Stimulated activated CD8-positive, alpha-beta memory T cell treated with anti-CD3 and anti-CD28 coated beads, Interleukin-12 subunit alpha, Interleukin-12 subunit beta, amount 100 ng/mL, for 4 hours (primary cell): ENCODE measurements at places on chromosomes 4 and X.

DNA sequence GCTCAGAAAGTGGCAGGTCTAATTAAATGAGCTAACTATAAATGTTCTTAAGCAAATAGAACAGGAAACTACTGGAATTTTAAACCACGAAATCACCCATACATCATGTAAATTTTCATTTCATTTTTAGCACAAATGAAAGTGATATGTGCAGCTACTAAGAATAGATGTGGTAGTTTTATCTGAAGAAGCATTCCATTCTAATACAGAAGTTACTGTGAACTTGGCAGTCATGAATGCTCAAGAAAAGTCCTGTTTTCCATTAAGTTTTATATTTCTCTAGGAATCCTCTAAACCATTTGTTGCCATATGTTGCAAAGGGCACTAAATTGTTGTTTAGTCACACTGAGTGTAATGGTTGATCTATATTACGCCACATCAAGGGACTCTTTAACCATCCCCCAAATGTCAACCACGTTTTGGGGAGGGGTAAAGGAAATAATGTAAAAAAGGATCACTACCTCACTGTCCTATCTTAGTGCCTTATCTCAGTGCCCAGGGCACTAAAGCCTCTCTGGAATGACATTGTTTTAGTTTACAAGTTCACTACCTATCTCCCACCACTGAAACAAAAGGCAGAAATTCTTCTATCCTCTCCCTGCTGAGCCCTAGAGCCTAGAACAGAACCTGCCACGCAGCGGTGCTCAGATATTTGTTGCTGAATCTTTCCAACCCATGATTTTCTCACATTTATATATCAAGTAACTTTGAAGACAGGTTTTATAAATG, 118.0 kb downstream of the SHISA3 start:
- DNase-seq, result no peak

DNA sequence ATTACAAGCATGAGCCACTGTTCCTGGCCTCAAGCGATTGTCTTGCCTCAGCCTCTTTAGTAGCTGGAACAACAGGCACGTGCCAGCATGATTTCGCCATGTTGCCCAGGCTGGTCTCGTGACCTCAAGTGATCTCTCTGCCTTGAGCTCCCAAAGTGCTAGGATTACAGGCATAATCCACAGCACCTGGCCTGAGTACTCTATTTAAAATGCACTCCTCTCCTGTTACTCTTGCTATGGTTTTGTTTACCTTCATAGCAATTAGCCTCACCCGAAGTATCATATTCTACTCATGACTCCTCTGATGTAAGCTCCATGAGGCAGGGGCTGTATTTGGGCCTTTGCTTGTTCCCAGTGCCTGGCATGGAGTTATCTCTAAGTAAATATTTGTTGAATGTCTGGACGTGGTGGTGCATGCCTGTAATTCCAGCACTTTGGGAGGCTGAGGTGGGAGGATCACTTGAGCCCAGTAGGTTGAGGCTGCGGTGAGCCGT, 92.5 kb upstream of the SLC34A2 start:
- DNase-seq, result no peak

DNA sequence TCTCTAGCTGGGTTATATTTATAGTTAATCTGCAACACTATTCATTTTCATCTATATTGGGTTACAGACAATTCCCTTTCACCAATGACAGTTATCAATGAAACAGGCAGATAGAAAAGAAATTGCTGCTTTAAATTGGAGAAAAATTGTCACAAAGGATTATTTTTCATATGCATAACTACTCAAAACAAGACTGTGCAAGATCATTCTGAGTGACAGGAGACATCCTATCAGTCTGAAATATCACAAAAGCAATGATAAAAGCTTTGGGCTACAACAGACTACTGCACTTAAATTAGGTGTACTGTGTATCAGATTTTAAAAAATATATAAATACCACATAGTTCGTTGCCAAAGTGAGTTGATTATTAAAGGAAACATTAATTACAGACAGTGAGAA, 722.6 kb downstream of the ARAP2 start:
- no peak for DNase-seq

DNA sequence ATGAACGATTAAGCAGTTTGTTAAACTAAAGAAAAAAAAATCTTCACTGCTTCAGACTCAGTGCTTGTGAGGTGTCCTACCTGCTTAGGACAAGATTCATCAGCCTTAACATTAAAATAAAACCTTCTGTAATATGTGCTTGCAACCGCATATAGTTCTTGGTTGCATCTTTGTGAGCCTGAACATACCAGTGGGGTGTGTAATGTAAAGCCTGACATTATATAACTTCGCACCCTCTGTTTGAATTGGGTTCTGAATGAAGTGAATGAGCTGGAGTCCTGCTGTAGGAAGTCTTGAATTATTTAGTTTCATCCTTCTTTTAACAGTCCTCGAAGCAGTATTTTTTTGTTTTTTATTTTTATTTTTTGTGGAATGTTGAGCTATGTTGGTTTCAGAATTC, 3.1 kb downstream of the KDM6A start:
- DNase-seq, result no peak

DNA sequence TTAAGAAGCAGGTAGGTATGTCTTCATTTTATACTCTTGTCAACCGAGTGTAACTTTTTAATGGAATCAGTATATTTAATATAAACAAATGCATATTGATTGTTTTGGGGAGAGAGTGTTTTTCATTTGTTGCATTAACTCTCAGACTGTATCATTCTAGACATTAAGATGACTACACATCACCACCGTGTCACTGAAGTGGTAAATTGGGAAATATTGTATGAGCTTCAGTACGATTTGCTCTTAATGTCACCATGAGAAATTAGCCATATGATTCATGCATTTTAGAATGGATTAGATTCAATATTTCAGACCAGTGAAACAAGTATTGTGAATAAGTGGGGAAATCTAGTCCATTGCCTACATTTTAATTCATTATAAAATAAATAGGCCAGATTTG, 9.7 kb upstream of the MFAP3L start:
- DNase-seq, result no peak

- no peak for DNase-seq
These were observed 30.9 kb downstream of the GALNT7 start for GRCh38 chr4:173199553-173199952.

DNA sequence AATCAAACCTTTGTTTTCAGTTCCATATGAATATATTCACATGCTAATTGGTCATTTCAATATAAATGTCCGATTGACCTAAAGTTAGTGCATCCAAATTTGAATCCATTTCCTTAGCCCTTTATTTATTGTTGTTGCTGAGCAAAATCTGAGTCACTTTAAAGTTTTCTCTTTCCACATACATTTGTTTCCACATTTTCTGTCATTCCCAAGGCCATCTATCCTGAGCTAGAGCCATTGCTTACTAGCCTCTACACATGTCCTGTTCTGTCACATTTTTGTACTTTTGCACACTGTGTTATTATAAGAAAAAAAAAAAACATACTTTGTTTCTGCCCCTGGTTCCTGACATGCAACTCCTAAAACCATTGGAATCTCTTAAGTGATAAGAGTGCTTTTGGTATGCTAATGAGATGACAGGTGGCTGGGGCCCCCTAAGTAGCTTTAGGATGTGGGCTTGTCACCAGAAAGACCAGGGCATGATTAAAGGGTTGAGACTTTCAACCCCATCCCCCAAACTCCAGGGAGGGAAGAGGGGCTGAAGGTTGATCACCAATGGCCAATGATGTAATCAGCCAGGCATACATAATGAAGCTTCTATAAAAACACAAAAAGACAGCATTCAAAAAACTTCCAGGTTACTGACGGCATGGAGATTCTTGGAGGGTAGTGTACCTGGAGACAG, 353.3 kb upstream of the MAGEB16 start:
- no peak for DNase-seq

DNA sequence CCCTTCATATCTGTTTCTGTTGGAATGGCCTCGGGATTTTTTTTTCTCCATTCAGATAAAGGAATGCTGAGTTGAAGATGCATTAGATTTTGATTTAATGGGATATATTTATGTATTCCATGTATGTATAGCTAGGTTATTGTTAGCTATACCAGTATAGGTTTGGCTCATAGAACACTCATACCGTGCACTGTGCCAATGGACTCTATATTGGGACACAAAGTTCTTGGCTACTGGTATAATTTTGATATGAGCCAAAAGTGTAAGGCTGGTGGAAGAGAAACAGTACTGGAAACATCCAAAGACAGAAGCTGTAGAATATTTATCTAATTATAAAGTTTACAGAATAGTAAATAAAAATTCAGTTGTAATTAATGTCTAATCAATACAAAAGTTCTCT, 1912.1 kb downstream of the STIM2 start:
- no peak for DNase-seq

- no peak for DNase-seq
These were observed 3.9 kb downstream of the FGB start for GRCh38 chr4:154566639-154567204.

- DNase-seq, result no peak
These were observed 98.4 kb downstream of the STIM2 start for GRCh38 chr4:26958925-26959653.

DNA sequence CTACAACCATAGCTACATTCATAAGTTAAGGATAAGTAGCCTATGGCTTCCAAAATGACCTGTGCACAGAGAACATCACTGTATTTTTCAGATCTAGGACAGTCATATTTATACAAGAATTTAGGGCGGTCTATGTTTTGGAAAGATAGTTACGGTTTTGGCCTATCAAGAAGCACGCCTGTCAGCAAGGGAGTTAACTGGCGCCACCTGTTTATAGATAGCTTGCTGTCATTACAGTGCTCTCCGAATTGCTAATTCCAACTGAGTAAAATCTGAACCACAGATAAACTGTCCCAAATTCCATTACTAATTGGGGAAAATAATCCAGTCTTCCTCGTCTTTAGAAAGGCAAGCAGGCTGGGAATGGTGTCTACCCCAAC, 646 bp downstream of the ABCB7 start:
- DNase-seq, result no peak

DNA sequence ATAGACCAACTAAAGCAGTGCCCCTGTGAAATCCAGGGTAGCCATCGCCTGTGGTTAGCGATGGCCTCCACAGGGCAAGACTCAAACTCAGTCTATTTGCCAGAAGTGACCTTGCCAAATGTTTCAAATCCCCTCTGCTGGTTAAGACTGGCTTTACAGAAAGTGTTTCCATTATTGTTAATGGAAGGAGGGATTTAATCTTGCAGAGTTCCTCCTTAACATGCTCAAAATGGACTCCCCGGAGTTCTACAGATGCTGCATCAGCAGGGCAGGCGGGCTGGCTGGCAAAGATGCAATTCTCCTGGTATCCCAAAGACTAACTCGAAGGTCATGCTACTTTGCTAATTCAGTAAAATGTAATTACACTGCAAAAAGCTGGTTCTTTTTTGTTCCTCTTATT, 313.0 kb upstream of the SLC7A11 start:
- no peak for DNase-seq

DNA sequence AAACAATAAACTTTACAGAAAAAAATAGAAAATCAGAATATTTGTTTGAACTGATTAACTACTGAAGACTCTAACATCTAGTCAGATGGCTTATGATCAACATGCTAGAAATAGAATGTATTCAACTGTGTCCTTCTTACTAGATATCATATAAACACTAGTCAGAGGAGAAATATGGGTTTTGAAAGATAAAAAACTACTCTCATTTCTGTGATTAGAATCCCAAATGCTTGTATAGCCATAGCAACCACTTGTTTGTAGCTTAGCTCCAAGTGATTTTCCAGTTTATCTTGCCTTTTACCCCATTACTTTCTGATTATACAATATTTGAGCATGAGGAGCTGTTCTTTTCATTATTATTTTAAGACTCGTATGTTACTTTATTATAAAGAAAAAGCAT, 31.2 kb downstream of the USP38 start:
- no peak for DNase-seq

DNA sequence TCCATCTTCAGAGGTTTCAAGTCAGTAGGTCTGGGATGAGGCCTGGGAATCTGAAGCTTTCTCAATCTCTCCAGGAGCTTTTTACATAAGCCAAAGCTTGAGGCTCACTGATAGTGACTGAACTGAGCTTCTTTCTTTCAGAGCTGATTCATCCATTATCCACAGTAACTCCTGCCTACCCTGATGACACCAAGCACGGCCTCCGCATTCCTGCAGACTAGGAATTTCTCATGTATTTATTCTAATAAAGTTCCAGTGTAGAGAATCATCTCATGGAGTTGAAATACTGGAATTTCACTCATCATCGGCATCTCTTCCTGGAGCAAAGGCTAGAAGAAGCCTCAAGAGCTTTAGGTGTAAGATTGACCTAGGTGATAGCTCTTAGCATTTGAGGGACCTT, 12.1 kb upstream of the DCTD start:
- DNase-seq, result no peak

GRCh38 chr4:11197631-11198341, 230.9 kb downstream of the HS3ST1 start:
- no peak for DNase-seq

- DNase-seq, result no peak
These were observed 66.7 kb upstream of the NOCT start for GRCh38 chr4:138948918-138949317.

- DNase-seq, result no peak
These were observed 586.7 kb downstream of the GBA3 start for GRCh38 chr4:23279377-23279986.

GRCh38 chr4:140049024-140049848, 104.7 kb downstream of the MAML3 start:
- peak; percentile 10 for DNase-seq
